ENCODE measurements at places on chromosomes 2 and 18. TPM values are rescaled to one million over a fixed set of nuclear protein-coding genes. Genes with fewer than 3 reads are reported as not detected.

The ANKRD53 gene
- 0.63 TPM for polyA plus RNA-seq

The SNED1 gene
- 12.3 TPM for polyA plus RNA-seq

The C1QL2 gene
- polyA plus RNA-seq: 0.03 TPM

The STAT4 gene
- polyA plus RNA-seq: 6.7 TPM

The FBXO48 gene
- polyA plus RNA-seq: 0.67 TPM

The NYAP2 gene
- 0.20 TPM for polyA plus RNA-seq

The MAP3K19 gene
- polyA plus RNA-seq: 1.9 TPM

The ATP6V1B1 gene
- 0.33 TPM for polyA plus RNA-seq

The CYP27C1 gene
- polyA plus RNA-seq: 0.07 TPM

The DARS1 gene
- 50.9 TPM for polyA plus RNA-seq

The RAPGEF4 gene
- polyA plus RNA-seq: 7.8 TPM

The RAB11FIP5 gene
- 12.7 TPM for polyA plus RNA-seq

The CHN1 gene
- 6.8 TPM for polyA plus RNA-seq

The ACVR1 gene
- polyA plus RNA-seq: 19.0 TPM

The GALNT3 gene
- polyA plus RNA-seq: 15.4 TPM

The CERKL gene
- 1.3 TPM for polyA plus RNA-seq

The GCG gene
- 0.14 TPM for polyA plus RNA-seq

The HOXD13 gene
- polyA plus RNA-seq: not detected

The TUBB8B gene
- 0.47 TPM for polyA plus RNA-seq

The ZAP70 gene
- 8.3 TPM for polyA plus RNA-seq

The PROKR1 gene
- polyA plus RNA-seq: not detected

The CTAGE1 gene
- polyA plus RNA-seq: not detected

The DYNAP gene
- polyA plus RNA-seq: not detected

The PROM2 gene
- 4.9 TPM for polyA plus RNA-seq

The CXCR1 gene
- polyA plus RNA-seq: 0.47 TPM

The SLC23A3 gene
- 0.80 TPM for polyA plus RNA-seq

The HOXD3 gene
- 0.07 TPM for polyA plus RNA-seq

The IGFBP5 gene
- polyA plus RNA-seq: 34.4 TPM

The RAB17 gene
- polyA plus RNA-seq: 19.3 TPM

The M1AP gene
- polyA plus RNA-seq: 1.2 TPM

The LYPD6B gene
- polyA plus RNA-seq: 3.5 TPM

The EPG5 gene
- polyA plus RNA-seq: 10.4 TPM

The ALK gene
- 0.10 TPM for polyA plus RNA-seq

The FIGN gene
- 0.42 TPM for polyA plus RNA-seq

The FAP gene
- 1.8 TPM for polyA plus RNA-seq

Measured in lung (tissue), 17 donors.